Ascending aorta (tissue), 2 donors: ENCODE measurements at places on chromosomes 13 and 19.

- no peaks in the 10 kb centered on the region for H3K36me3 ChIP-seq
- H3K27me3 ChIP-seq, result no peaks in the 10 kb centered on the region
- no peak overlapping the region for H3K4me3 ChIP-seq
Measured at GRCh38 chr13:73449252-73449651, 390.4 kb downstream of the KLF5 start.

GRCh38 chr13:98504371-98504963, 72.4 kb downstream of the STK24 start:
- H3K4me3 ChIP-seq, result no peak overlapping the region
- H3K27ac ChIP-seq, result no peak overlapping the region
- H3K36me3 ChIP-seq, result no peaks in the 10 kb centered on the region
- H3K4me1 ChIP-seq, result peaks cover 46% of the 10 kb centered on the region

DNA sequence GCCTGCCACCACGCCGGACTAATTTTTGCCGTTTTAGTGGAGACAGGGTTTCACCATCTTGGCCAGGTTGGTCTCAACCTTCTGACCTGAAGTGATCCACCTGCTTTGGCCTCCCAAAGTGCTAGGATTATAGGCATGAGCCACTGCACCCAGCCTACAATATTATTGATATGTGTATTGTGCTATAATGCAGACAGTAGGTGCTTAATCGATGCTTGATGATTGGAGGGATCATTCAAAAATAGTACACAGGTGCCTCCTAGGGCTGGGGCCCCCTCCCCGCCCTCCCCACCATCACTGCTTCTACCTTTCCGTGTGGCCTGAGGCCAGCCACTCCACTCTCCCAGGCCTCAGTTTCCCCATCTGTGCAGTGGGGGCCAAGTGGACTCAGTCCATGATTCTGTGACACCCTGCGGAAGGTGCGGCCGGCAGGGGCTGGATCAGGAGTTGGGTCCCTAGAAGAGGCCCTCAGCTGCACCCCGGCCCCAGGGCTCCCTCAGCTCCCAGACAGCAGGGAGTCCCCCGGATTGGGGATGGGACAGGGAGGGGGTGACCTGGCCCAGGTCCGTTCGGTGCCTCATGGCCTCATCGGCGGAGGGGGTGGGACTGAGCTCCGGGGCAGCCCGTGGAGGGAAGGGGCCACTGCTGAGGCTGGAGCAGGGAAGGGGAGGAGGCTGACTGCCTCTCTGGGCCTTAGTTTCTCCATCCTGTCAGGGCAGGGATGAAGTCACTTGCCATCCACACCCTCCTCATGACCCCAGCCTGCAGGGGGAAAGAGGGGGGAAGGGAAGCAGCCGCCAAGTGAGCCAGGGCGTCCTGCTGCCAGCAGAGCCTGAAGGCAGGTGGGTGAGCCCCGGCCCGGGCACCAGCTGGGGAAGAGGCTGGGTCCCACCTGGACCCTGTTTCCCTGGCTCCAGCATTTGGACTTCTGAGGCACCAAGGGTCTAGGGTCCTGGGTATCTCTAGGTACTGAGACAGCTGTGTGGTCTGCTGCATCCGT, 1.2 kb downstream of the ADAMTSL5 start:
- no peak overlapping the region for H3K27ac ChIP-seq
- H3K4me1 ChIP-seq, result peaks cover 9% of the 10 kb centered on the region
- peak overlapping the region; percentile 73 for H3K4me3 ChIP-seq
- H3K36me3 ChIP-seq, result no peaks in the 10 kb centered on the region
- no peak for DNase-seq
- H3K27me3 ChIP-seq, result no peaks in the 10 kb centered on the region

- H3K36me3 ChIP-seq, result no peaks in the 10 kb centered on the region
- no peaks in the 10 kb centered on the region for H3K4me1 ChIP-seq
- no peak for DNase-seq
- H3K27ac ChIP-seq, result no peak overlapping the region
Measured at GRCh38 chr19:48461982-48462655, 6.7 kb downstream of the KCNJ14 start.

GRCh38 chr13:39362652-39363381, 240.2 kb downstream of the LHFPL6 start:
- no peaks in the 10 kb centered on the region for H3K36me3 ChIP-seq
- DNase-seq, result no peak
- no peaks in the 10 kb centered on the region for H3K27me3 ChIP-seq
- H3K27ac ChIP-seq, result no peak overlapping the region

DNA sequence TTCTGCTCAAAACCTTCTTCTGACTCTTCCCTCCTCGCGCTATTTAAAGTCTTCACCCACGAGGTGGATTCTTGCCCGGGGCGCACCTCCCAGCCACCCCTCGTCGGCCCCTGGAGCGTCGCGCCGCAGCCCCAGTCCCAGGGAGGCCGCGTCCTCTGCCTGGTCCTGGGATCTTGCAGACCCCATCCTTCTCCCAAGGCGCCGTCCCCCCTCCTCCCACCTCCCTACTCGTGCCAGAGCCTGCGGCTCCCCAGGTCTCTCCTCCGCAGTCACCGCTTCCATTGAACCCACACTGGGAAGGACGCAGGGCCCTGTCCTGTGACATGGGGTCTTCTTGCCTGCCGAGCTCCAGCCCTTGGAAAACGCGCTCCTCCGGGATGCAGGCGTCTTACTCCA, 486 bp downstream of the ZNF808 start:
- H3K4me1 ChIP-seq, result no peaks in the 10 kb centered on the region
- no peaks in the 10 kb centered on the region for H3K27me3 ChIP-seq
- peak overlapping the region; percentile 92 for H3K27ac ChIP-seq
- DNase-seq, result no peak
- H3K4me3 ChIP-seq, result peak overlapping the region; percentile 86

- DNase-seq, result no peak
- no peaks in the 10 kb centered on the region for H3K4me1 ChIP-seq
- H3K27me3 ChIP-seq, result no peaks in the 10 kb centered on the region
- H3K36me3 ChIP-seq, result no peaks in the 10 kb centered on the region
- H3K4me3 ChIP-seq, result no peak overlapping the region
Measured at GRCh38 chr13:27391471-27391870, 32.9 kb upstream of the GTF3A start.

DNA sequence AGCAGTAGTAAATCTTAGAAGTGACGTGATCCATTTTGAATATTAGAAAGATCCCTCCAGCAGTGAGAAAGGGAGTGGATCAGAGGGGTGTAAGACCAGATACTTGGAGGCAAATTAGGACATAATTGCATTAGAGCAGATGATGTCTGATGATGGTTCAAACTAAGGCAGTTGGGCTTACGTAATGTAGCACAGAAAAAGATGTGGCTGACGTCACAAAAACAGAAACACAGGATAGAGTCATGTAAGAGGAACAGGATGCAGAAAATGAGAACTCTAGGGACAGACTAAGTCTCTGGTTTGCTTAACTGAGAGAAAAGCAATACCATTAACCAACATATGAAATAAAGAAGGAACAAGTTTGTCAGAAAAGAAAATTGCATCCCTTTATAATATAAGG, 392.5 kb upstream of the DACH1 start:
- no peaks in the 10 kb centered on the region for H3K4me1 ChIP-seq
- no peaks in the 10 kb centered on the region for H3K36me3 ChIP-seq
- H3K4me3 ChIP-seq, result no peak overlapping the region
- DNase-seq, result no peak
- no peak overlapping the region for H3K27ac ChIP-seq

DNA sequence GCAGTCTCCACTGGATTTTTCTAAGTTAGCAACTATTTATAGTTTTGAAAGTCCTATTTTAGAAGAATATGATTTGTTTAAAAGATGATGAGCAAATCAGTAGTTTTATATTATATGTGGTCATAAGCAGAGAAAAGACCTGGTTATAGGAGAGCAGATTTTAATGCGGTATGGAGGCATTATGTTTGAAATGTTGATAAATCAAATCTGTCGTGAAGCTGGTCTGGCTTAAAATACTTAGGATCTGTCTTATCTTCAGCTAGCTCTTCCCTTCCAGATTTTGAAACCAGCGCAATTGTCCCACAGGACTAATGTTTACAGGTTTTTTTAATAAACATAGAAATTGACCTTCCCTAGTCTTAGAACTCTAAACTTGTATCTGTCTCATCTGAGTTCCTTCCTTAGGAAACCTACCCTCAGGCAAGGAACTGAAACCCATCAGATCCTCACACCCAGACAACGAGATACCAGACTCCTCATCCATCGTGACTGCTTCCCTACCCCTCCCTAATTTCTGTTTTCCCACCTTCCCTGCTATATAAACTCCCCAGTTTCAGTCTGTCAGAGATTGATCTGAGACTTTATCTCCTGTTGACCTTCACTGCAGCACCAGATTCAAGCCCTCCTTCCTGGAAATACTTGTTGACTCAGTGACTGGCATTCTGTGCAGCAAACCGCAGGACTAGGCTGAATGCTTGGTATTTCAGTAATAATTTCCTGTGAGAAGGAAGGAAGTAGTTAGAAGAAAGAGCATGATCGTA, 37.8 kb upstream of the CXCL17 start:
- no peaks in the 10 kb centered on the region for H3K36me3 ChIP-seq
- no peaks in the 10 kb centered on the region for H3K4me1 ChIP-seq
- no peaks in the 10 kb centered on the region for H3K27me3 ChIP-seq
- H3K27ac ChIP-seq, result no peak overlapping the region

- H3K4me3 ChIP-seq, result no peak overlapping the region
- H3K4me1 ChIP-seq, result no peaks in the 10 kb centered on the region
- DNase-seq, result no peak
- peaks cover 9% of the 10 kb centered on the region for H3K36me3 ChIP-seq
- H3K27me3 ChIP-seq, result no peaks in the 10 kb centered on the region
Measured at GRCh38 chr13:20398459-20398858, 127.2 kb downstream of the CRYL1 start.

DNA sequence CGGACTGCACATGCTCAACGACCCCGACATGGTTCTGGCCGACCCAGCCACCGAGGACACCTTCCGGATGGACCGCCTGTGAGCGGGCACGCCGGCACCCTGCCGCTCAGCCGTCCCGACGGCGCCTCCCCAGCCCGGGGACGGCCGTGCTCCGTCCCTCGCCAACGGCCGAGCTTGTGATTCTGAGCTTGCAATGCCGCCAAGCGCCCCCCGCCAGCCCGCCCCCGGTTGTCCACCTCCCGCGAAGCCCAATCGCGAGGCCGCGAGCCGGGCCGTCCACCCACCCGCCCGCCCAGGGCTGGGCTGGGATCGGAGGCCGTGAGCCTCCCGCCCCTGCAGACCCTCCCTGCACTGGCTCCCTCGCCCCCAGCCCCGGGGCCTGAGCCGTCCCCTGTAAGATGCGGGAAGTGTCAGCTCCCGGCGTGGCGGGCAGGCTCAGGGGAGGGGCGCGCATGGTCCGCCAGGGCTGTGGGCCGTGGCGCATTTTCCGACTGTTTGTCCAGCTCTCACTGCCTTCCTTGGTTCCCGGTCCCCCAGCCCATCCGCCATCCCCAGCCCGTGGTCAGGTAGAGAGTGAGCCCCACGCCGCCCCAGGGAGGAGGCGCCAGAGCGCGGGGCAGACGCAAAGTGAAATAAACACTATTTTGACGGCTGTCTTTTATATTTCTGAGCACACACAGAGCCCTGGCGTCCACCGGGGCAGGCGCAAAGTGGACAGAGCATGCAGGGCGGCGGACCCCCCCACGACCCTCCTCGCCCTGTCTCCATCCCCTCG, 13.6 kb downstream of the COMP start:
- no peaks in the 10 kb centered on the region for H3K27me3 ChIP-seq
- no peaks in the 10 kb centered on the region for H3K4me1 ChIP-seq
- peak overlapping the region; percentile 26 for H3K4me3 ChIP-seq
- H3K36me3 ChIP-seq, result peaks cover 6% of the 10 kb centered on the region
- no peak overlapping the region for H3K27ac ChIP-seq

DNA sequence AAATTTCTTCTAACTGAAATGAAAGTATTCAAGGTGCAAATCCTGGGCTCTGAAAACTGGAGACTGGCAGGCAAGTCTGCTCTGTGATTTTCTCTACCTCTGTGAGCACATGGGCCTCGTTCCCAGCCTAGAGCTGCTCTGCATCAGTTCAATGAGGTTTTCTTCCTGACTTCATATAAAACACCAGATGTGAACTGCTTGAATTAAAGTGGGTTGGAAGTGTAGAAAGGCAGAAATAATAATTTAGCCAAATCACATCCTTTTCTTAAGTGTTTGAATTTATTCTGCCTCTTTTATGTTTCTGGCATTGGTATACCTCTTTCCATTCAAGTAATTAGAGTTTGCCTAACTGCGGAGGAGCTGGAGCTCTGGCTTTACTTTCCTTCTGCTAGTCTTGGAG, 540.8 kb downstream of the OLFM4 start:
- H3K36me3 ChIP-seq, result no peaks in the 10 kb centered on the region
- no peaks in the 10 kb centered on the region for H3K27me3 ChIP-seq
- DNase-seq, result no peak
- H3K4me1 ChIP-seq, result no peaks in the 10 kb centered on the region
- H3K27ac ChIP-seq, result no peak overlapping the region
- H3K4me3 ChIP-seq, result no peak overlapping the region

- H3K27ac ChIP-seq, result no peak overlapping the region
- H3K4me1 ChIP-seq, result no peaks in the 10 kb centered on the region
- no peaks in the 10 kb centered on the region for H3K27me3 ChIP-seq
- H3K4me3 ChIP-seq, result no peak overlapping the region
- no peak for DNase-seq
Measured at GRCh38 chr19:10467104-10467706, 36.0 kb downstream of the KEAP1 start.

DNA sequence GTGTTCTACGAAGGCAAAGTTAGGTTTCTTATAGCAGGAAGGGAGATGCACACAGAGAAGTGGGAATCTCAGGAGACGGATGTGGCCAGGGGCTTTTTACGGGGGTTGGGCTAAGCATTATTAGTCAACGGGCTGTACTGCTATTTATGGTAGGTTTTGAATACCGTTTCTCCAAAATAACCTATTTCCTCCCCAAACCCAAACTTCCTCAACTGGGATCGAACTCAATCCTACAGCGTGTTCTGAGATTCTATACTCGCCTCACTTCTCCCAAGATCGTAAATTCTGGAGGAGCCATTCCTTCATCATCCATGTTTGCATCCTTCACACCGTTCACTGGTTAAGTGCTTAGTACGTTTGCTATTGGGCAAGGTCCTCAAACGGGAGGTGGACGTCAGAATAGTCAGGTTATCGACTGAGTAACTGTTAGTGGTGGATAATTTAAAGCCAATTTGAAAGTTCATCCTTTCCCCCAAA, 1.2 kb upstream of the TRIM13 start:
- no peak for DNase-seq
- H3K27ac ChIP-seq, result peak overlapping the region; percentile 98
- peaks cover 10% of the 10 kb centered on the region for H3K4me1 ChIP-seq
- peaks cover 13% of the 10 kb centered on the region for H3K36me3 ChIP-seq
- no peaks in the 10 kb centered on the region for H3K27me3 ChIP-seq

- H3K27me3 ChIP-seq, result no peaks in the 10 kb centered on the region
- peak overlapping the region; percentile 97 for H3K27ac ChIP-seq
- peak overlapping the region; percentile 65 for H3K4me3 ChIP-seq
- peaks cover 17% of the 10 kb centered on the region for H3K36me3 ChIP-seq
Measured at GRCh38 chr19:46299695-46300094, 2.9 kb downstream of the HIF3A start.

- peak overlapping the region; percentile 79 for H3K4me3 ChIP-seq
- H3K36me3 ChIP-seq, result peaks cover 7% of the 10 kb centered on the region
- peaks cover 8% of the 10 kb centered on the region for H3K4me1 ChIP-seq
- no peaks in the 10 kb centered on the region for H3K27me3 ChIP-seq
Measured at GRCh38 chr19:52923778-52924593, 758 bp upstream of the ZNF888 start.

- no peak overlapping the region for H3K27ac ChIP-seq
- no peaks in the 10 kb centered on the region for H3K36me3 ChIP-seq
- H3K27me3 ChIP-seq, result no peaks in the 10 kb centered on the region
- no peak overlapping the region for H3K4me3 ChIP-seq
- DNase-seq, result peak; percentile 77
- peaks cover 4% of the 10 kb centered on the region for H3K4me1 ChIP-seq
Measured at GRCh38 chr19:485583-486236, 10.6 kb upstream of the MADCAM1 start.

GRCh38 chr19:45264781-45265317, 13.8 kb downstream of the MARK4 start:
- no peaks in the 10 kb centered on the region for H3K4me1 ChIP-seq
- no peak overlapping the region for H3K27ac ChIP-seq
- H3K36me3 ChIP-seq, result peaks cover 45% of the 10 kb centered on the region
- no peaks in the 10 kb centered on the region for H3K27me3 ChIP-seq
- no peak for DNase-seq
- H3K4me3 ChIP-seq, result no peak overlapping the region
